ENCODE measurements at places on chromosomes 11 and 22. TPM values are rescaled to one million over a fixed set of nuclear protein-coding genes. Genes with fewer than 3 reads are reported as not detected.

Gene ROM1
- total RNA-seq: 0.79 TPM

Gene FOSL1
- 37.9 TPM for total RNA-seq

Gene SAA4
- total RNA-seq: not detected

- no peak for DNase-seq
Measured at GRCh38 chr22:27283714-27284113, 517.8 kb downstream of the MN1 start.

- no peak for DNase-seq
Measured at GRCh38 chr11:121460941-121461514, 8.3 kb upstream of the SORL1-AS1 start.

DNA sequence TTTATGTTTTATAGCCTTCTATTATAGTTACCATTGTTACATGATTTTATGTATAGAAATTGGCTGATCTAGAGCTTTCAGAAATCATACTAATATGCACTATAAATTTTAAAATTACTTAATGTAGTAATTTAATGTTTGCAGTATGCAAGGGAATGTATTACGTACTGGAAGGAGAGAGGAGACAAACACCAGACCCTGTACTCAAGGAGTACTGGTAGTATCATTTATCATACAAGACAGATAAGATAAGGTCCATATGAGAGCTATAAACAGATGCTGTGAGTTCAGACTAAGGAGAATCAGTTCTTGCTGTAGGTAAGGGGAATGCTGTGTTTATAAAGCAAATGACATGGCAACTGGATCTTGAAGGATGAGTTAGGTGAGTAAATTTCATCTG is 765 bp downstream of the BCO2 start:
- no peak for DNase-seq

DNA sequence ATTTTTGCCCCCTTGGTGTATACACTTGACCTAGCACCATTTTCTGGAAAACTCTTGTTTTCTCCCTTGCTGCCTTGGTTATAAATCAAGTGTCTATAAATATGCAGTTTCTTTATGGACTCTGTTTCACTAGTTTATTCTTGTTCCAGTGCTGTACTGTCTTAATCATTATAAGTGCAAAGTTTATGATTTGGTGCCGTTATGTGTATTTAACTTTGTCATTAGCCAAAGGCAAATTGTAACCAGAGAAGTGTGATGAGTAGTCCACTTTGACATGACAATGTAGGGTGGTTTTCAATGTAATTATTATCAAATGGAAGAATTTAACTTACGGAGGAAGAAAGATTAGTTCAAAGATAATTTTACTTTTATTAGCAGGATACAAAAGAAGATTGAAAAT is 40.3 kb downstream of the SPECC1L start:
- DNase-seq: no peak
